ENCODE measurements at places on chromosomes 1 and 21.

DNA sequence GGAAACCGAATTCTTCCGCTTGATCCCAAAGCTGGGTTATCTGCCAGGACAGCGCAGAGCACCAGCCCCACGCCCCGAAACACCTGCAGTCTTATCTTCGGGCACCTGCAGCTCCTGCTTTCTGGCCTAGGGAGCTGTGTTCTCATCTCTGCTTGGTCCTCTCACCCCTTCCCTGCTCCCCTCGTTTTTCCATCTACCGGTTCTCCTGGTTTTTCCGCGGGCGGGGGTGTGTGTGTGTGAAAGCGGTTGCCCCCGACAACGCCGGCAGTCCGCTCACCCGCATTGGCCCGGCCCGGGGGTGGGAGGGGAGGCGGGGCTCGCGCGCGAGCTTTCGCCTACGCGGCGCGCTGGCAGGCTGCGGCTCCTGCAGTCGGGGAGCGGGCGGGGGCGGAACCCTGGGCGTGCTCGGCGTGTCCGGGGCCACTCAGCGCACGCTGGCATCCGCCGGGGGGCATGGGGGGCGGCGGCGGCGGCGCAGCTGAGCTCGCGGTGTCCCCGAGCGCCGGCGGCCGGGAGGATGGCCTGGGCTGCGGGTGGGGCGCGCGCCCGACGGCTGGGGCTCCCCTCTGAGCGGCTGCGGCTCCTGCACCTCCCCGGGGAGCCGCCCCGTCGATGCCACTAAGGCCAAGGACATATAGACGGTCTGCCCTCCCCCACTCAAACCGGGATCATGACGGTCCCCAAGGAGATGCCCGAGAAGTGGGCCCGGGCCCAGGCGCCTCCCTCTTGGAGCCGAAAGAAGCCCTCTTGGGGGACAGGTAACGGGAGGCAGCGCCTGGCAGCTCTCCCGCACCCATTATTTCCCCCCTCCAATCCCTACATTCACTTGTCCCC, 3.2 kb downstream of the ATP8B2 start:
- peak; percentile 77 for DNase-seq

DNA sequence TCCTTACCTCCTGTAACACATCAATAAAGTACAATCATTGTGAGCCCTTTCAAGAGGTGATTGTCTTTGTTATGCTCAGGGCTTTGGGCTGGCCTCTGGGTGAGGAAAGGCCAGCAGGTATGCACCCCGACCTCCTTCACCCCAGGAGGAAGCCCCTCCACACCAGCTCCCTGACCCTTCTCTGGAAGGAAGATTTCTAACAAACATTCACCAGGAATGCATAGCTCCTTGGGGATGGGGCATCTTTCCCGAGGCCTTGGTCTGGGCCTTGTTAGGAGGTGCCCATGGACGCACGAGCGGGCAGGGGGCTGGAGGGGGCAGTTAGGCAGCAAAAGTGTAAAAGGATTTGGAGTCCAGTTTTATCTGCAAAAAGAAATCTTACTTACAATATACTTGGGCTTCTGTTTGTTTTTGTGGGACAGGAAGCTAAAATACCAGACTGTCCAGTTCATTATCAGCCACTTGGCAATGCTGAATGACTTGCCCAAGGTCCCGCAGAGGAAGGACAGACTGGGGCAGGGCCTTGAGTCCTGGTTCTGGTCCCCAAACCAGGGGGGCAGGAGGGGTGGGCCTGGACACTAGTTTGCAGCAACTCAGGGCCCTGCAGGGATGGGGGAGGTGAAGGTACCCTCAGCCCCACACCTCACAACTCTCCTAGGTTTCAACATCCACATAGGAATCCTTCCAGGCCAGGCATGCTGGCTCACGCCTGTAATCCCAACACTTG, 10.1 kb downstream of the ZC3H12A start:
- no peak for DNase-seq

DNA sequence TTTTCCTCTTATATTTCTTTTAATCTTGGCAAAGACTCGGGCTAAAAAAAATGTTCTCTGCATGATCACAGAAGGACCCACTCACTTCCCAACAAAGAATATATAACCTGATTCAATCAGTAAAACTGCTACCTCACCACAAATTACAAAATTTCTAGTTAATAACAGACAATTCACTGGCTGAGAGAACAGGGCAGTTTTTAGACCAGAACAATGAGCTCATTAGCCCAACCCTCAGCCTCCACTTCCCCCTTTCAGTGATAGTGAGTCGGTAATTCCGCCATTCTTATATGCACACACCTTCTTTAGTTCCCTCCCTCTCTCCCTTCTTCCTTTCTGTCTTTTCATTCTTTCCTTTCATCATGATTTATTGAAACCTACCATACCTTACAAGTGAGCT, 8.9 kb downstream of the SIPA1L2 start:
- no peak for DNase-seq

DNA sequence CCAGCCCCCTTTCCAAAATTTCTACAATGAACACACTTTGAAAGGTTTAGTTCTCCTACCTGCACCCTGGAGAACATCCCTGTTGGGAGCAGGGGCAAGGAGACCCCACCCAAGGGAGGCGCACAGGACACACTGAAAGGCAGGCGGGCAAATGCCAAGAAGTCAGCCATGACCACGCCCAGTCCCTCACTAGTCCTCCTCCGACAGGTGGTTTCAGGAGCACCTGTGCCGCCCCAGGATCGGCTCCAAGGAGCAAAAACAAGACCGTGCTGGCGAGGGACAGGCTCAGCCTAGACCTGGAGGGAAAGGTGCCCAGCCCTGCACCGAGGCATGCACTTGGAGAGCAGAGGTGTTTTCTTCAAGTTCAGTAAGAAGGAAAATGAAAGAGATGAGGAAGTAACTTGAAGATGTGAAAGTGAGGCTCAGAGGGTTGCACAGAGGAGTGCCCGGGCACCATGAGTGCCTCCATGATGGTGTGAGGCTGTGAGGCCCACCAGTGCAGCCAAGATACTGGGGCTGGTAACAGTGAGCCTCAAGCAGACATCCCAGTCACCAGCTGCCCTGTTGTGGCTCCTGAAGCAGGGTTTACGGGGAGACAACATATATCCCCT, 19.6 kb upstream of the NADK start:
- no peak for DNase-seq

- DNase-seq: no peak
Measured at GRCh38 chr1:59692591-59692990, 122.2 kb upstream of the HOOK1 start.

DNA sequence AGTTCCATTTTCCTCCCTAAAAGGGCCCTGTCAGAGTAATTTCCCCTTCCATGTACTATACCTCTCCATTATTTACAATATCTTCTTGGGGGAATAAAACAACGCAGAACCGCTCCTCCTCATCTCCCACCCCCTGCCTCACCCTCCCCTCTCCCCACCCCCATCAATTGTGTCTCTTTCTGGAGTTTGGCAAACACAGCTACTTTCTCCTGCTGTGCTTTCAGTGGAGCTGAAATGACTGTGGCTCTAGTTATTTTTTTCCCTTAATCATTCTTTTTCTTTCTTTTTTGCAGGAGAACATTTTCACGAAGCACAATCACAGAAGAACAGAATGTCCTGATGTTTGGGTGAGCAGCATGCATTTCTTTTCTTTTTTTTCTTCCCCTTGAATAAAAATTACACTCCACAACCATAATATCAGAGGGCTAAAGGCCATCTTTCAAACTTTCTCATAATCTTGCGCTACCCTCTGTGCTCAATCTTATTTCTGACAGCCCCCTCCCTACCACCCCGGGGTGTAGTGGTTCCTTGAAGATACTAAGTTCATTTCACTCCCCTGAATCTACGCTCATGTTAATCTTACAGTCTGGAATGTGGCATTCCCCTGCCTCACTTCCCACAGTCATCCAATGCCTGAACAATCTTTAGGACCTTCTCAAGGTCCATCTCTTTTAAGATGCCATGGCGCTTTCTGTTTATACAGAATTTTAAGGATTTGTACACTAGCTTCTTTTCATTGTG, 8.8 kb upstream of the PLXNA2 start:
- DNase-seq: no peak

Measured in activated CD4-positive, alpha-beta T cell treated with anti-CD3 and anti-CD28 coated beads for 24 hours (primary cell).